ENCODE measurements at places on chromosomes 5 and 9.

- no peak for DNase-seq
Observed at GRCh38 chr5:179767496-179768100, 26.2 kb upstream of the LTC4S start.

- no peak for DNase-seq
Observed at GRCh38 chr5:52859628-52860027, 71.9 kb downstream of the ITGA1 start.

DNA sequence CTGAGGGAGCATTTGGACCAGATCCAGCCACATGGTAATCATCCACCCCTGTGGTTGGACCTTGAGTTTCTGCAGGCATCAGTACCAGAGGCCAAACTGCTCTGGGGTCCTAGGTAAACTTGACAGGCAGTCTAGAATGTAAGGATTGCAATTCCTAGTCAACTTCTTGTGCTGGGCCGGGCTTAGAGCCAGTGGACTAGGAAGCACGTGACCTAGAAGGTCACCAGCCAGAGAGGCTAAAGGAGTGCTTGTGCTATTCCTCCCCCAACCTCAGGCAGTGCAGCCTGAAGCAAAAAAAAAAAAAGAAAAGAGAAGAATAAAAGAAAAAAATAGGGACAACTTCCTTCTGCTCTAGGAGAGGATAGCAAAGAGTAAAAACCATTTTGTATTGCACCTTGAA is 406.2 kb upstream of the FTMT start:
- no peak for DNase-seq

DNA sequence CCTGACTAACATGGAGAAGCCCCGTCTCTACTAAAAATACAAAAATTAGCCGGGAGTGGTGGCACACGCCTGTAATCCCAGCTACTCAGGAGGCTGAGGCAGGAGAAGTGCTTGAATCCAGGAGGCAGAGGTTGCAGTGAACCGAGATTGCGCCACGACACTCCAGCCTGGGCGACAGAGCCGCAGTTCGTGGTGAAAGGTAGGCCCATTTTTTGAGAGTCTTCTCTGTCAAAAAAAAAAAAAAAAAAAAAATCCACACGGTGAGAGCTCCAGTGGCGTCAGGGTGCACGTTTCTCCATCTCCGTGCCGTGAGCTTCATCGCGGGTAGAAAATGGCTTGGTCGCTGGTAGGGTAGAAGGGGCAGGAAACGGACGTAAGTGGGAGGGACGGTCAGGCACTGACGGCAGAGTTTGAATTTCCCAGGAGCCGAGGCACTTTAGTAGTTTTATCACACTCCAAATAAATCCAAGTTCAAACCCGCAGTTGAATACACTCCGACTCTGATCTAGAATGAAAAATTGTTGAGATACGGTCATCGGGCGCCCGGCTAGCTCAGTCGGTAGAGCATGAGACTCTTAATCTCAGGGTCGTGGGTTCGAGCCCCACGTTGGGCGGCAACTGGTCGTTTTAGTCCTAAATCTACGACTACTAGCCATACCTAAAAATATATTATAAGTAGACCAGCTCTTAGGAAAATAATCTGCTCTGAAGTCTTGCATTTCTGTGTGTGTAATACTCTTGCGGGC is 2.4 kb upstream of the TRIM7 start:
- peak; percentile 60 for DNase-seq

DNA sequence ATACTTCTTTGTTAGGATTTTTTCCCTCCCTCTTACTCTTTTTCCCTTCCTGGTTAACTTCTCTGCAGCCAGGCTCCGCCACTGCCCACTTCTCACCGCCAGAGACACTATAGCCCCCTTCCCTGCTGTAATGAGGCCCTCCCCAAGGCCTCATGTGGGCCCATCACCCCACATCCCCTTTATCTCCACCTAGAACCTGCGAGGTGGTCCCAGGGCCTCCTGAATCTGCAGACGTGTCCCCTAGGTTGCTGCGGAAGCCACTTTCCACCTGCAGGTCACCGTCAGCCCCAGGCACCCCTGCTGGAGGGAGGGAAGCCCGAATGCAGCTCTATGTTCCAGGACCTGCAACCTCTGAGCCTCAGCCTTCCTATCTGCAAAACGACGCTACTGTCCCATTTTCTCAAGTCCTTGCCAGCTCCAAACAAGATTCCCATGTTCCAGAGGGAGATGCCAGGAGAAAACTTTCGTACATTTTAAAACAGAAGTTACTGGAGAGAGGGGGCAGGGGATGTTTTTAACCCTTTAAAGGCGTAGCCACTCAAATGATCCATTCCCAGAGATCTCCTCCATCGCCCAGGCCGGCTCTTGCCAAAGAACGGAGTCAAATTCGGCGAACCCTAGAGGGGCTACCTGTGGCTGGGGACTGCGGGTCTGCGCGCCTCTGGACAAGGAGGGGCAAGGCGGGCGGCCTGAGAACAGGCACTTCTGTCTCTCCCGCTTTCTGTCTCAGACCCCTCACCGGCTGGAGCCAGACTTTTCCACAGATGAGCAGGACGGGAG is 929 bp downstream of the SH3PXD2B start:
- no peak for DNase-seq

DNA sequence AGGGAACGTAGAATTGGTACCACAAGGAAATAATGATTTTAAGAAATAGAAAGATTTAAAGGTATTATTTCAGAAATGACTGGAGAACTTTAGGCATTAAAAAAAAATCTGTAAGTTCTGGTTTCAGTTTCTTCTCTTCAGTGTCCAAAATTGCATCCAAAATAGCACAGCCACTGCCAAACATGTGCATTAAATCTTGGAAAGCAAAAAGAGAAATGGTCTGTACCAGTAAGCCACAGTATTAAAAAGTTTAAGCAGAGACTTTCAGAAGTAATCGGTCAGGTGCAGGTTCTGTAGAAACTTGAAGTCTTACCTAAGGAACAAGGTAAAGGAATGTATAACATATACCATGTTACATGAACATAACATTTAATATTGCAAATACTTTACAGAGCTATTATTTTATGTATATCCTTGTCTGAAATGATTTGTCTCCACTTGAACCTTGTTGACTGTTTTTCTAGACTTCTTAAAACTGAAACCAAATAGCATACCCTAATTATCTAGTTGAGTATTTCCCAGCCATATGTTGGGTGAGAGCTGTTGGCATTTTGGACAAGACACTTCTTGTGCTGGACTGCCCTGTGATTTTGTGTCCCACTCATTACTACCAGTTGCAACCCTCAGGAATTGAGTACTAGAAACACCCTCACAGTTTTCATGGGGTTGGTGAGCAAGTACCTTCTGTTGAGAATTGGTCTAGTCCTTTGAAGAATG is 32.1 kb downstream of the NIPBL start:
- no peak for DNase-seq

- no peak for DNase-seq
Observed at GRCh38 chr5:95027151-95027721, 257.7 kb downstream of the MCTP1 start.

DNA sequence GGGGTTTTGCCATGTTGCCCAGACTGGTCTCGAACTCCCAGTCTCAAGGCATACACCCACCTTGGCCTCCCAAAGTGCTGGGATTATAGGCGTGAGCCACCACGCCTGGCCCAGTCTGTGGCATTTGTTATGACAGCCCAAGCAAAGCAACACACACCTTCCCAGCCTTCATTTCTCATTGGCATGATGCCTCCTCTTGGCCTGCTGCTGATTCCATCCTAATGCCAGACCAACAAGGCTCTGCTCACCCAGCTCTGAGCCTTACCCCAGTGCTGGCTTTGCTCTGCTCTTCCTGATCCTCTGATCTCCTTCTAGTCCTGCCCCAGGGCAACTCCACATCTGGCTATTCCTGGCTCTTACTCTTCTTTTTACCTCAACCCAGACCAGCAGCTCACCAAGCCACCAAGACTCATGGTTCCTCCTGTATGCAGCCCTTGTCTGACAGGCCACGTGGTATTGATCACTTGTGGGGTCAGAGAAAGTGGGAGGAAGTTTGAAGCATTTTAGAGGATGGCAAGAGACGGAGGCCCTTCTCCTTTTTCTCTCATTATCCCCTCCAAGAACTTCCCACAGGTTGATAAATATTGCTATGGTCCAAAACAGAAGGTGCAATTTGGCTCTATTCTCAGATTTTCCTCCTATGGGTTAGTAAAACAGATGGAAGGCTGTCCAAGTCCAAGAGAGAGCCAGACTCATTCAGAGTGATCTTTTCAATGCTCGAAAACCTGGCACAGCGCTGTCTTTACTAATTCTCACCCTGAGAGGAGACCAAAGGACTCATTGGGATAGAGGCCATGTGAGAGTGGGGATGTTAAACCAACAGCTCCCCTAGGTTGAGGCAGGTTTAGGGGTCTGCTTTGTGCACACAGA is 958 bp downstream of the CD180 start:
- DNase-seq, result no peak

DNA sequence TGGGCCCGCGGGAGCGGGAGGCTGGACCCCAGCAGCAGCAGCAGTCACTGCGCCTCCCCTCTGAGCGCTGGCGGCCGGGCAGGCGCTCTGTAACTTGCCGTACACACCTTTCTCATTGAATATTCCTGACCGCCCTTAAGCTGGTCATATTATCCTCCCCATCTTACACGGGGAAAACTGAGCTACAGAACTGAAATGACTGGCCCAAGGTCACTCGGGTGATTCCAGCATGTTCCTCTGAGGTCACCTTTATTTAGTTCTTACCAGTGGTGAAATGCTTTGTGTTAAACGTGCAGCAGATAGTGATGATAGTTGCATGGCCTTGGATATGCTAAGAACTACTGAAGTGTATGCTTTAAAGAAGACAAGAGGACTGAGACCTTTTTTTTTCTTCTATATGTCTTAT is 607 bp downstream of the UQCRQ start:
- no peak for DNase-seq

DNA sequence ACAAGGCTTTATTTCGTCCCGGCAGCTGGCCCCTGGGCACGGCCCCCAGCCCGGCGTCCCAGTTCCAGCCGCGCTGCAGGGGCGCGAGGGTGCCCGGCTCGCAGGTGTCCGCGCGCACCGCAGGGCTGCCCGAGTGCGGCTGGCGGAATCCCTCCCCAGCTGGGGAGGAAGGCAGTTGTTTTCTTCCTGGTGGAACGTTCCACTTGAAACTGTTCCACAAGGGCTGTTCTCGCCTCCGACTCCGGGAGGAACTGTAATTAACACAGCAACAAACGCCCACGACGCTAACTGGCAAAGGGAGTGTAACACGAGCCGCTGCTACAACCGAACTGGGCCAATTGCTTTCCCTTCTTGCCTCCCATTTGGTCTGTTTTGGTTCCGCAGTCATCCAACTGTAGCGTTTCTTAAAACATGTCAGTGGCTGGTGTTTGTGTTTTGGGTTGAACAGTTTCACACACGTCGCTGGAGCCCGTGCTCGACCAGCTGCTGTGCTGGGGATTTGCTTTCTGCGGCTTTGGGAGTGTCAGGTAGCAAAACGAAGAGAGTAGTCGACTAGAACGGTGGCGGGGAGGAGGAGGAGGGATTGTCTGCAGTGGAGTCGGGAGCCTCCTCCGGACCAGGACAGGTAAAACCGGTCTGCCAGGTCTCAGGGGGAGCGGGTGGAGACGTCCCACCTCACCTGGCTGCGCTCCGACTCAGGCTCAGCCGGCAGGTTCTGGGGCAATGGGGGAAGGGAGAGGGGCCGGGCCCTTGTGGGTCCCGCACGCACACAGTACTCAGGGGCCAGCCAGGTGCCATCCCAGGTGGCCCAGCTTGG is 131.6 kb upstream of the NIPBL start:
- no peak for DNase-seq

GRCh38 chr5:151312756-151313324 is 9.3 kb upstream of the SLC36A3 start:
- DNase-seq, result no peak

DNA sequence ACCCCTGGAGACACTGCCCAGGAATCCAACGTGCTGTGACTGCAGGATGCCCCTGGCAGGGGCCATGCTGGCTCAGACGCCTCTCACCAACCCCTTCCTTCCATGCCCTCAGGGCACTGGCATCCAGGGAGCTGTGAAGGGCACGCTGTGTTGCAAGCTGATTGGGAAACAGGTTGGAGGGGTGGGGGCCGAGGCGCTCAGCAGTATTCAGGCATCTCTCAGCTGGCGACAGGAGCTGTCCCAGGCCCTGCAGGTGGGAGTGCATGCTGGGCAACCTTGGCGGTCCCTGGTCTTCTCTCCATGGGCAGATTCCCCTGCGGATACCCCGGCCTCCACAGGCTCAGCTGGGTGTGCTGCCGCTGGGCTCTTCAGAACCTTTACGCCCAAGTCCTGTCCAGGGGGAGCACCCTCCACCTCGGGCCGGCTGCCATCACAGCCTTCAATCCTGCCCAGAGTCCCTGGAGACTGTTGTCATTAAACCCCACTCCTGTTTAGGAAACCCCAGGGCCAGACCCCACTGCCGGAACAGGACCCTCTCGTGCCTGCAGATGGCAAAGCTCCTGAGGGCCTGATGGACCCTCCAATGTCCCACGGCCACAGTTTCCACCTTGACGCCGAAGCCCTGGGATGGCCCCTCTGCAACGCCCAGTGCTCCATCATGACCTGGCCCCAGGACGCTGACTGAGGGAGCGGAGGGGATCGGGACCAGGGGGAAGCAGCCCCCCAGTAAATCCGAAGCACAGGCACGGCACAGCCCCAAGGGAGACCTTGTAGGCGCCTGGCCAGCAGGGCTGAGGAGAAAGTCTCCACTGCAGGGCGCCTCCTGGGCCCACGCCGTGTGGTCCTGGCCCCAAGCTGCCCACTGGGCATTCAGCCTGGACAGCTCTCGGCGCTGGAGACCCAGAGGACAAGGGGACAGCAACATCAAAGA is 9.3 kb downstream of the TPPP start:
- no peak for DNase-seq

GRCh38 chr5:16995372-16995771 is 59.3 kb upstream of the MYO10 start:
- no peak for DNase-seq

- no peak for DNase-seq
Observed at GRCh38 chr5:103101079-103101750, 18.7 kb downstream of the GIN1 start.

GRCh38 chr9:135641745-135642144 is 2.4 kb upstream of the GLT6D1 start:
- DNase-seq, result no peak

GRCh38 chr9:95634114-95634513 is 117.3 kb upstream of the PTCH1 start:
- DNase-seq, result no peak

- DNase-seq, result no peak
Observed at GRCh38 chr9:73736270-73736669, 584.6 kb downstream of the ANXA1 start.

- DNase-seq, result no peak
Observed at GRCh38 chr9:19985081-19985480, 196.2 kb upstream of the SLC24A2 start.

DNA sequence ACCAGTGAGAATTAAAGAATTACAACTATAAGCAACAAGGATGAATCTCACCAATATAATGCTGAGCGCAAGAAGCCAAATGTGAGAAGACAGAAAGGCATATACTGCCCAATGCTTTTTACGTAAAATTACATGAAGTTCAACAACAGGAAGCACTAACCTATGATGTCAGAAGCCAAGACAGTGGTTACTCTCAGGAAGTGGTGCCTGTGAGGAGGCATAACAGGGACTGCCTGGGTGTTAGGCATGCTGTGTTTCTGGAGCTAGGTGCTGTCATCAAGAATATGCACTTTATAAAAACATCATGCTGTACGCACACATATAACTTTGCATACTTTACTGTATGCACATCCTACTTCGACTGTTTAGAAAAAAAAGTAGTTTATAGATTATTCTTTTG is 30.1 kb downstream of the FRMD3 start:
- no peak for DNase-seq

Measured in CD4-positive, alpha-beta T cell (primary cell).